ENCODE measurements at places on chromosomes 5 and 9. TPM values are rescaled to one million over a fixed set of nuclear protein-coding genes. Genes with fewer than 3 reads are reported as not detected.

DNA sequence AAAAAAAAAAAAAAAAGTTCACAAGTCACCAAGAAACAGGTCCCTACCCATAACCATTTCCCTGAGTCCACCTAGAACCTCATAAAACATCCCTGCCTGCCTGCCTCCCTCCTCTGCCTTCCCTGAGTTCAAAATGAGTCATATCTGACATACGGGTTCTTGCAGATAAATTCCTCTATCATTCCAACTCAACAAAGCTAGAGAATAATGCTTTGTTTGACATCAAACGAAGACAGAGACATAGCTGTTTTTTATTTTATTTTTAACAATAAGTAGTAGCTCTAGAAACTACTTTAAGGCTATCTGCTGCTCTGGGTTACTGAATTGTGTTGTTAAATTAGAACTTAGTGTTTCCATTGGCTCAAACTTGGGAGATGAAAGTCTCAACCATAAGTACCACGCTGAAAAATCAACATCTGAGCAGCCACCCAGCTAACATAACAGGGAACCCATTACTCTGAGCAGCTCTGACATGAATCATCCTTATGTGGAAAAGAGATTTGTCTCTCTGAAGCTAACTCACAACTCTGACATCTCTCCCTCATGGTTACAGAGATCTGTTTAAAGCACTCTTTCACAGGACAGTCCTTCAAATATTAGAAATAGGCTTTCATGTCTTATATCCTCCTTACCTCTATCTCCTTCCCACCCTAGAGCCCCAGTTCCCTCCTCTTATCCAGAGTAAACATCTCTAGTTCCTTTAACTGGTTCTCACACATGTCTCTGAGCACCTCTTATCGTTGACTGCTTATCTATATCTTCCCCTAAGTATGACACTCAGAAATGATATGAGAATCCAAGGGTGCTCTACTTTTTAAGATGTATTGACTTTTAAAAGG is 12.1 kb downstream of the TMEM245 start:
- DNase-seq = no peak
- H3K27me3 ChIP-seq = peaks cover 1% of the 10 kb centered on the region
- H3K36me3 ChIP-seq = peaks cover 19% of the 10 kb centered on the region

FOXD4L4 gene
- not detected for polyA plus RNA-seq

DNA sequence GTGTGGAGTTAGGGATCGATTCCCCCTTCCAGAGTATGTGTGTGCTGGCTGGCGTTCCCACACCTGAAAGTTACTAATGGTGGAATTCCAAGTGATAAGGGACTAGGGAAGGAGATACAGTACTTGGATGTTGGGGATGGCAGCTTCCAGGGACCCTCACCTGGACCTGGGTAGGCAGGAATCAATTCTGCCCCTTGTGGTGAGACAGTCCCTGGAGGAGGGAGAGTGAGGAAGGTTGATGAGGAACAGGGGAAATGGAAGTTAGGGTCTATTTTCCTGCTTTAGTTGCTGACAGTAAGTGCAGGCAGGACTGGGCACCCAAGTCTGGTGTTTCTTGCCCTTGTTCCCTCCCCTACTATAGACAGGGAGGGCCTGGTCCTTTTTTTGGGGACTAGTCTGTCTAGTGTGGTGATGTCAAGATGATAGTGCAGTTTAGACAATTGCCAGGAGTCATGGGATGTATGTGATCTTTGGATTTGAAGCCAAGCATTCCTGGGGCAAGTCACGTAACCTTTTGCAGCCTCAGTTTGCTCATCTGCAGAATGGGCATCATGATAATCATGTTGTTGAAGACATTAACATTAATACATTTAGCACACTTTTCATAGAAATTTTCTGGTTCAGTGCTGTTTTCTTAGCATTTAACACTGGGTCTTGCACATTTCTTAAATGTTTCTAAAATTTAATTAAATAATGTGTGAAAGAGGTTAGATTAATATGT is 51.7 kb downstream of the DAB2IP start:
- no peaks in the 10 kb centered on the region for H3K36me3 ChIP-seq
- peaks cover 13% of the 10 kb centered on the region for H3K27me3 ChIP-seq
- no peak overlapping the region for H3K4me3 ChIP-seq
- peaks cover 7% of the 10 kb centered on the region for H3K4me1 ChIP-seq
- DNase-seq = no peak

DNA sequence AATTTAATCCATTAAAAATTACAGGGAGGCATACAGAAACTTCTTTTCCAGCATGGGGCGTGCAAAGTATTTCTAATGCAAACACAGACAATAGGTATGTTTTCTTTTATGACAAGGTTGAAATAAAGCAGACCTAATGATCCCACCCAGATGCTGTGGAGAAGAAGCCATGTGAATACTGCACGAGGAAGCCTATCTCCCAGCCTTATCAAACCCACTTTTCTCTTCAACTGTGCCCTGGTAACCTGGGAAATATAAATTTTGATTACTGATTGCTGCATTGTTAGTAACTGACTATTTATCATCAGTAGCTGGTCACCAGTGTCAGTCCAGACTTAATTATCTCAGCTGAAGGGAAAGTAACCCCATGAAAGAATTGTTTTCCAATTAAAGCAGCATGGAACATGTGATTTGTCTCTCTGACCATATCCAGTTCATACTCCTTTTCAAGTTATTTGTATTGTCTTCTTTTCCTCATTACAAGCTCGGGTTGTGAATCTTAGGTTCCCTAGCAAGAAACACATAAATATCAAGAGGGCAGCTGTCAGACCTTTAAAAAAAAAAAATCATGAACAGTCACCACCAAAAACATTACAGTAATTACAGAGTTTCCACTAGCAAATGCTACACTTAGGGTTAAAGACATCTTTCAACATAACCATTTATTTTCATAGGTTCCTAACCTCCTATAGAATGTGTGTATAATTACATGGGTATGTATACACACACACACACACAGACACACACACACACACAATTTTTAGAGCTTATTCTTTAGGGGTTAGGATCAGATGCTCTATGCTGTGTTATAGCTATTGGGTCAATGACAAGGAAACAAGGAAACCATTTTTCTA is 50.3 kb downstream of the SEMA6A start:
- H3K27me3 ChIP-seq = no peaks in the 10 kb centered on the region
- DNase-seq = no peak
- no peaks in the 10 kb centered on the region for H3K4me1 ChIP-seq
- H3K4me3 ChIP-seq = no peak overlapping the region
- no peaks in the 10 kb centered on the region for H3K36me3 ChIP-seq

PFN3 gene
- polyA plus RNA-seq = not detected

DNA sequence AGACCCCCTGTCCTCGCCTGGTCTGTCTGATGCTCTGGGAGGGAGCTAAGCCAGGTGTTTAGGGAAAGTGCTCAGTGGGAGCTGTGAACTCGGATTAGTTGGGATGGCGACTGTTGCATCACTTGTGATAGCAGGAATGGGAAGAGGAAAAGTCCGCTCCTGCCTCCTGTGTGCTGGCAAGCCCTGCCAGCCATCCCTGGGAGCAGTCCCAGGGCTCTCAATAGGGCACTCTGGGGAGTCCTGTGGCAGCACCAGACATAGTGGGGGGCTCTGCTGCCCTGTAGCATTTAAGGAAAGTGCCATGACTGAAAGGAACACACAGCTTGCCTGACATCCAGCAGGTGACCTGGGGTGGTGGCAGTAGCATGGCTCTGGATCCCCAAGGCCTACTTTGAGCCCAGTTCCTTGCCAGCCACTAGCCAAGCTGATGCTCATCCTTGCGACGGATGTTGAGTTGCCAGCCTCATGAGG is 81.5 kb downstream of the AMBP start:
- DNase-seq = no peak
- H3K4me3 ChIP-seq = no peak overlapping the region
- H3K27ac ChIP-seq = no peak overlapping the region
- peaks cover 2% of the 10 kb centered on the region for H3K27me3 ChIP-seq
- no peaks in the 10 kb centered on the region for H3K36me3 ChIP-seq

DNA sequence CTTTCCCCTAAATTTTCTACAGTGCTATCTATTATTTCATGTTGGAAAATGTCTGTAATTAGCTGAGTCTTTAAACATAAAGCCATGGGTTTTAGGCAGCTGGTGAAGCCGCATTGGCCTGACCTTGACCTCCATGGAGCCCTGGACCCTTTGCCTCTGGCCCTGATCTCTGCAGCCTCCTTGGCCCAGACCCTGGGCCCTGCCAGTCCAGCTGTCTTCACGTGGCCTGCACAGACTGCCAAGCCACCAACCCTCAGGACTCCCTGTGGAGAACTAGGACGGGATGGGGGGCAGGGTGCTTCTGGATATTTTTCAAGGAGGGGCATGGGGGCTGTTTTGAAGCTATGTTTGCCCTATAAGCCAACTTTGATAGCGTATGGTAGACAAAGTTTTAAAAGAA is 29.8 kb upstream of the PPARGC1B start:
- H3K4me3 ChIP-seq = no peak overlapping the region
- H3K27me3 ChIP-seq = peaks cover 4% of the 10 kb centered on the region
- DNase-seq = no peak
- no peaks in the 10 kb centered on the region for H3K4me1 ChIP-seq
- no peak overlapping the region for H3K27ac ChIP-seq

SMC5 gene
- 7.0 TPM for polyA plus RNA-seq

- no peaks in the 10 kb centered on the region for H3K27me3 ChIP-seq
- peaks cover 8% of the 10 kb centered on the region for H3K4me1 ChIP-seq
- H3K36me3 ChIP-seq = no peaks in the 10 kb centered on the region
- DNase-seq = no peak
Observed at GRCh38 chr5:107558823-107559375, 111.8 kb downstream of the EFNA5 start.

GRCh38 chr5:180026734-180027458 is 44.7 kb downstream of the RNF130 start:
- peak overlapping the region; percentile 84 for H3K27ac ChIP-seq
- H3K27me3 ChIP-seq = peaks cover 2% of the 10 kb centered on the region
- no peak for DNase-seq
- H3K36me3 ChIP-seq = no peaks in the 10 kb centered on the region
- H3K4me3 ChIP-seq = no peak overlapping the region

GRCh38 chr5:135019314-135019713 is 14.7 kb downstream of the PITX1 start:
- no peak overlapping the region for H3K27ac ChIP-seq
- no peaks in the 10 kb centered on the region for H3K4me1 ChIP-seq
- DNase-seq = no peak
- no peak overlapping the region for H3K4me3 ChIP-seq
- peaks cover 4% of the 10 kb centered on the region for H3K36me3 ChIP-seq

GRCh38 chr5:73437777-73438644 is 10.6 kb downstream of the FOXD1 start:
- H3K4me1 ChIP-seq = no peaks in the 10 kb centered on the region
- no peak for DNase-seq
- no peak overlapping the region for H3K27ac ChIP-seq
- H3K27me3 ChIP-seq = peaks cover 57% of the 10 kb centered on the region

DNA sequence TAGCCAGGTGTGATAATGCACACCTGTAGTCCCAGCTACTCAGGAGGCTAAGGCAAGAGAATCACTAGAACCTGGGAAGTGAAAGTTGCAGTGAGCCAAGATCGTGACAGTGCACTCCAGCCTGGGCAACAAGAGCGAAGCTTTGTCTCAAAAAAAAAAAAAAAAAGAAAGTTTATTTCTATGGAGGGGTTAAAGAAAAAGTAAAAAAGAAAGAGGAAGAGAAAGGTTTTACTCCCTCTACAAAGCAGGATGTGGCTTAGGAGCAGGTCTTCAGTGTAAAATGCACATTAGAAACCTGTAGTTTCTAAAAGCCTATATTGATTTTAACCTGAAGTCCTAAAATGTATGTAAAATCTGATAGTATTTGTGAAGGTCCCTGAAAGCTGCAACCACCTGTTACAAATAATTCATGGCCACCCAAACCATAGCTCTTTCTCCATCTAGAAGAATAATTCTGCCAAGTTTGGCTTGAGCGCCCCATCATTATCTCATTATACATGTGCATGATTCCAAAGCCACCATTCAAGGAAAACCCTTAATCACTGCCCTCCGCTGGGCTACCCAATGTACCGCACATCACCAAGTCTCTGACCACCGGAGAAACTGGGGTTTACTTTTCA is 3.4 kb downstream of the FNBP1 start:
- peak overlapping the region; percentile 100 for H3K4me3 ChIP-seq
- peaks cover 11% of the 10 kb centered on the region for H3K27me3 ChIP-seq
- H3K4me1 ChIP-seq = peaks cover 87% of the 10 kb centered on the region
- peaks cover 4% of the 10 kb centered on the region for H3K36me3 ChIP-seq

- no peaks in the 10 kb centered on the region for H3K4me1 ChIP-seq
- H3K36me3 ChIP-seq = no peaks in the 10 kb centered on the region
- no peak overlapping the region for H3K27ac ChIP-seq
Observed at GRCh38 chr9:109639674-109640579, 140.1 kb upstream of the PALM2AKAP2 start.

MEGF9 gene
- 13.3 TPM for polyA plus RNA-seq

MED22 gene
- 5.2 TPM for polyA plus RNA-seq

DNA sequence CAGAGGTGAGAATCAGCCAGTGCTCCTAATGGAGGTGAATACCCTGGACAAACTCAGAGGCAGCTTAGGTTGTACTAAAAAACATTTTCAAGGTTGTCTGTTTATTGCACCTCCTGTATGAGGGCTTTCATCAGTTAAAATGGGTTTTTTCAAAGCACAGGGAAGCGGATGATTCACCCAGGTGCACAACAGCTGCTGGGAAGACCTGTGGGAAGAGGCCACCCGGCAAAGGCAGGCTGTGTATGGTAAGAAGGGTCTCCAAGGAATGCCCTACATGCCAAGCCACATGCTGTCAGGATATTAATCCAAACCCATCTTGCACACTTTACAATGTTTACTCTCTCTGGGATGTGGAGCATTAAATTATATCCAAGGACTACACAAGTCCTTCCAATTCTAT is 14.7 kb downstream of the SIL1 start:
- no peak for DNase-seq
- H3K36me3 ChIP-seq = peaks cover 9% of the 10 kb centered on the region
- H3K27ac ChIP-seq = no peak overlapping the region
- peaks cover 4% of the 10 kb centered on the region for H3K27me3 ChIP-seq
- no peak overlapping the region for H3K4me3 ChIP-seq

DNA sequence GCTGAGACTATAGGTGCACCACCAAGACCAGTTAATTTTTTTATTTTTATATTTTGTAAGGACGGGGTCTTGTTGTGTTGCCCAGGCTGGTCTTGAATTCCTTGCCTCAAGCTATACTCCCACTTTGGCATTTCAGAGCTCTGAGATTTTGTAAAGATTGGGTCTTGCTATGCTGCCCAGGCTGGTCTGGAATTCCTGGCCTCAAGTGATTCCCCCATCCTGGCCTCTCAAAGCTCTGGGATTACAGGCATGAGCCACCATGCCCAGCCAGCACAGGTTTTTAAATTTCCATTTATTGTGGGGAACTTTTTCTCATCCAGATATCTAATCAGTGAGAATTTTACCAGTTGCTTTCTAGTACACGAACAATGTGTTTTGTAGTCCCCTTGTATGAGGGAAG is 156.1 kb upstream of the VLDLR start:
- H3K36me3 ChIP-seq = no peaks in the 10 kb centered on the region
- H3K27ac ChIP-seq = no peak overlapping the region
- no peak for DNase-seq

DNA sequence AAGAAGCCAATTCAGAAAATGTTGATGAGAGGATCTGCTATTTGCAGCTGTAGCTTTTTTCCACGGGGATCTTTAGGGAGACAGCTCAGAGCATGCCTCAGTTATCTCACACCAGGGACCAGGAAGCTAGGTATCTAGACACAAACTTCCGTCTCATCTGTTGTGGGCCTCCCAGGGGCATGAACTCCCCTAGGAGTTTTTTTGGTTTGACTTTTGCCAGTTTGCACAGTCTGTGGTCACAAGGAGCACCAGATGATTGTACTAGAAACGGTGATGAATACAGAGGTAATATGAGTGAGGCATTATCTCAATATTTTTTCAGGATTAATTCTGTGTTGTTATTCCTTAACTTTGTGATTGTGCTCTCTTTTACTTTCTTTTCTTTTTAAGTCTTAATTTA is 533.2 kb upstream of the SEMA6A start:
- no peaks in the 10 kb centered on the region for H3K36me3 ChIP-seq
- H3K27me3 ChIP-seq = no peaks in the 10 kb centered on the region
- no peaks in the 10 kb centered on the region for H3K4me1 ChIP-seq
- H3K27ac ChIP-seq = no peak overlapping the region
- no peak overlapping the region for H3K4me3 ChIP-seq
- no peak for DNase-seq
